ENCODE measurements at places on chromosomes 13 and 19.
A peak's percentile ranks its signal among the peaks of the same experiment; 100 is the strongest.

GRCh38 chr19:2049741-2050348 is 1.2 kb downstream of the MKNK2 start:
- DNase-seq: no peak

GRCh38 chr19:48633148-48634035 is 3.8 kb downstream of the DBP start:
- peak; percentile 90 for DNase-seq

DNA sequence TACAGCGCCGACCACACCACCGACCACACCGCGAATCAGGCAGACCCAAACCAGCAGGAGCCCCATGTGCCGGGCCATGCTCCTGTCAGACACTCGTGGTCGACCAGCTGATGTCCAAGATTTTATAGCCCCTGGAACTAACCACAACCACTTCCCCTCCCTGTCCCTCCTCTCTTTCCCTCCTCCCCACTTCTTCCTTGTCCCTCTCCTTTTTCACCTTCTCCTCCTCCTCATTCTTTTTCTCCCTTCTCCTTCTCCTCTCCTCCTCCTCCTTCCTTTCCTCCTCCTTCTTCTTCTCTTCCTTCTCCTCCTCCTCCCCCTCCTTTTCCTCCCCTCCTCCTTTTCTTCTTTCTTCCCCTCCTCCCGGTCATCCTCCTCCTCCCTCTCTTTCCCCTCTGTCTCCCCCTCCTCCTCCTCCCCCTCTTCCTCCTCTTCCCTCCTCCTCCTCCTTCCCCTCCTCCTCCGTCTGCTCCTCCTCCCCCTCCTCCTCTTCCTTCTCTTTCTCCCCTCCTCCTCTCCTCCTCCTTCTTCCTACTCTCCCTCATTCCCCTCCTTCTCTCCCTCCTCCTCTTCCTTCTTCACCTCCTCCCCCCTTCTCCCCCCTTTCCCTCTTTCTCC is 670 bp downstream of the BSPH1 start:
- DNase-seq: peak; percentile 65

GRCh38 chr13:71879808-71880344 is 12.9 kb upstream of the DACH1 start:
- no peak for DNase-seq

GRCh38 chr19:16094360-16095070 is 17.2 kb upstream of the RAB8A start:
- no peak for DNase-seq

DNA sequence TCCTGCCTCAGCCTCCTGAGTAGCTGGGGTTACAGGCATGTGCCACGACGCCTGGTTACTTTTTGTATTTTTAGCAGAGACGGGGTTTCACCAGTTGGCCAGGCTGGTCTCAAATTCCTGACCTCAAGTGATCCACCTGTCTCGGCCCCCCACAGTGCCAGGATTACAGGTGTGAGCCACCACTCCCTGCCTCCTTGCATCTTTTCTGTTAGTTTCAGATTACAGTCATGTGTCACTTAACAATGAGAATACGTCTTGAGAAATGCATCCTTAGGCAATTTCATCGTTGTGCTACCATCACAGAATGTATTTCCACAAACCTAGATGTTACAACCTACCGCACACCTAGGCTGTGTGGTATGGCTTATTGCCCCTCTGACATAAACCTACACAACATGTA is 180.4 kb downstream of the TM9SF2 start:
- DNase-seq: no peak

DNA sequence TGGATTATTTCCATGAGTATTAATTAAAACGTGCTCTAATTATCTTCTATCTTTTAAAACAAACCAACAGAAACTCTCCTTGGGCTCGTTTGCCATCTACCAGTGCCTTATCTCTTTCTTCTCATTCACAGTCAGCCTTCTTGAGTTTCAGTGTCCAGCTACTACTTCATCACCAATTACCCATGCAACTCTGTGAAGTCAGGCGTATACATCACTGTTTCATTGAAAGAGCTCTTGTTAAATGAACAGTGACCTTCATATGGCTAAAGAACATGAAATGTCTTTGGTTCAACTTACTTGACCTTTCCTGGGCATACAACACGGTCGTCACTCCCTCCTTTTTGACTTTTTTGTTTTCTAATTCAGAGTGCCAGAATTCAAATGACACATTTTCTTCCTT is 5.2 kb upstream of the IFT88 start:
- no peak for DNase-seq

GRCh38 chr13:108816375-108816774 is 187.0 kb downstream of the MYO16 start:
- DNase-seq: no peak

DNA sequence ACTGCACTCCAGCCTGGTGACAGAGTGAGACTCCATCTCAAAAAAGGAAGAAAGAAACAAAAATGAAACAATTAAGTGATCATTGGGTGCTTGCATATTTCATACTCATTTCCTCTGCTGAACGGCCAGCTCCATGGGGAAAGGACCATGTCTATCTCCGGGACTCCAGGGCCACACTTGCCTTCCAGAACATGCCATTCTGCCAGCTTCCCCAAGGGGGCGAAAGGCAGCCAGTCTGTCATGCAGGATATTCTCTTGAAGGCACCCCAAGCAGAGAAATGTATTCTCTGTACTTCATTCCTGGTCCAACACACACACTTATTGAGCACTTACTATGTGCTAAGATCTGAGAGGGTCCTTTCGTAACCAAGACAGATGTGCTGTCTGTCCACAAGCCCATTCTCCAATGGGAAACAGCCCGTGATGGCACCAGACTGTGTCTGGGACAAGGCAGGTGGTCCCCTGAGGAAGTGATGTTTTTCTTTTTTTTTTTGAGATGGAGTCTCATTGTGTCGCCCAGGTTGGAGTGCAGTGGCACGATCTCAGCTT is 10.2 kb upstream of the CARM1 start:
- no peak for DNase-seq

- no peak for DNase-seq
These were observed 339.1 kb downstream of the ZNF536 start for GRCh38 chr19:30711296-30711695.

Measured in vagina (tissue), 2 donors.